Activated T-helper 1 cell treated with anti-CD3 and anti-CD28 coated beads, Interleukin-2, amount 50 U/mL, for 16 hours (primary cell): ENCODE measurements at places on chromosomes 5 and 9.

- no peak for DNase-seq
These were observed 12.4 kb downstream of the PCAT7 start for GRCh38 chr9:94567271-94567670.

DNA sequence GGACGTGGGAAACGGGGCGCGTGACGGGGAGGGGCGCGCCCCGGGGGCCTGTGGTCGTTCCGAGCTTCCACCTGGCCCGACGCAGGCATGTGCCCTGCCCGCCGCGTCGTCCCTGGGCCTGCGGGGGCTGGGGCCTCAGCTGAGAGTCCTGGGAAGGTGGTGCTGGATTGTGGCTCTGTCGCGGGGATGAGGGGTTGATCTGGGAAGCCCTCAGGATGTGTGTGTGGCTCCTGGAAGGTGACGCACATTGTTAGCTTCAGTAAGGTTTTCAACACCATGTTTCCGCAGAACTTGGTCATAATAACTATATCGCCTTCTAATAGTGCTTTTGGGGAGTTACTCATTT lies 589.1 kb downstream of the MTRR start:
- DNase-seq = no peak

DNA sequence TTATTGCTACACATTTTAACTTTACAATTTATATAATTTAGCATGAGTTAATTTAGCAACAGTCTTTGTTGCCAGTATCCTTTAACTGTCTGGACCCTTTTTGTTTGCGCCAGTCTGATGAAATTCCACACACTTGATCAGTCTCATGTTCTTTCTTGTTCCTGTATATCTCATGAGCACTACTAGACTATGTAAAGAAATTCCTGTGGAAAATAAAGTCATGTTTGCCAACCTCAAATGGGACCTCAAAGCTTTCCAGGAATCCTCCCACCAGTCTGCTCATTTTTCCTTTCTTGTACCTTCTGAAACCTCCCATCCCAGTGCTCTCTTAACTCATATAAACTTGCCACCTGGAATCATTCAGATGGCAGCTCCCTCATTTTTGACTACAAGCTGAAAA lies 8.0 kb downstream of the DMXL1 start:
- DNase-seq = no peak

GRCh38 chr9:27634879-27635278 lies 61.6 kb upstream of the C9orf72 start:
- no peak for DNase-seq

DNA sequence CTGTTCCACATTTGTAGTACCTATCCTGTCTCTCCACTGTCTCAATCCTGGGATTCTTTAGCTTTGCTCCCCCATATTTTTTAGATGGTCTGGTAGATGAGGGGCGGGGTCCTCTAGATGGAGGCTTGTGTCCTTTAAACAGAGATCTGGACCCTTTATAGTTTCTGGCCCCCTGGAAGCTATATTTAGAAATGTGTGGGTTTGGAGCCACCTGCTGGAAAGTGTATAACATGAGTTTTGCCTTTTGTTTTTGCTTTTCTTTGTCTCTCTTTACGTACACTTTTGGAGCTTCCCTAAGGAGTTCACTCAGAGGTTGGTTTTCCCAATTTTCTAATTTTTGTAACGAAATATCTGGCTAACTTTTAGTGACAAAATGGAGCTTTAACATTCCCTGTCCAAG lies 110.7 kb downstream of the CFAP95 start:
- DNase-seq = no peak

DNA sequence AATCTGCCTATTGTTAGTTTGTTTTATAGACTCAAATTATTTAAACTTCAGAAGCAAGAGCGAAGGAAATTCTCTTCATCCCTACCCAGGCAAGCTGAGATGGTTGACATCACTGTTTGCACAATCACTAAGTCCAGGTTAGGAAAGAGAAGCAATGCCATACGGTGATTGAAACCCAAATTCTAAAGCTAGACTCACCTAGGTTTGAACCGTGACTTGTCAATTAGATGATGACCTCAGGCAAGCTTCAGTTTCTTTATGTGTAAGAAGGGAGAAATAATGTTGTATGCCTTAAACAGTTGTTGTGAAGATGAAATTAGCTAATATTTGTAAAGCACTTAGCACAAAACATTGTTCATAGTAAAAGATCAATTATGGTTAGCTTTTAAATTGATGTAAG lies 96.5 kb upstream of the ANKRD55 start:
- no peak for DNase-seq

GRCh38 chr5:107543868-107544267 lies 126.9 kb downstream of the EFNA5 start:
- DNase-seq = no peak

DNA sequence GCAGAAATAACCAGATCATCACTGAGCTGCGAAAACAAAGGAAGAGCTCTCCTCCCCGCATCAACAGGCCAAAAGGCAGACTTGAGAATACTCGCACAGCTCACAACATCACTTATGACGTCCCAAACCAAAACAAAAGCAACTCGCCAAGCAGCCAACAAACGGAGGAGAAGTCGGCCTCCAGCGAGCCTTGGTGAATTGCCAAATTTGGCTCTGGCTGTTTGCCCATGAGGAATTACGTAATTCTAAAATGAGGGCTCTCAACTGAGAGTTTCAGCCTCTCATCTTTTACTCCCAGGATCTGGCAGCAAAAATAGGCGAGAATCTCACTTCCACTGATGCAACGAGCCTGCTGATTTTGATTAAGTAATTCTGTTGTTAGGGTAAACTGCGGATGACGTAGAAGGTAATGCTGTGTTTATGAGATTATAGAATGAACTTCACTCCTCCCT lies 51.7 kb upstream of the SEMA6A start:
- no peak for DNase-seq

DNA sequence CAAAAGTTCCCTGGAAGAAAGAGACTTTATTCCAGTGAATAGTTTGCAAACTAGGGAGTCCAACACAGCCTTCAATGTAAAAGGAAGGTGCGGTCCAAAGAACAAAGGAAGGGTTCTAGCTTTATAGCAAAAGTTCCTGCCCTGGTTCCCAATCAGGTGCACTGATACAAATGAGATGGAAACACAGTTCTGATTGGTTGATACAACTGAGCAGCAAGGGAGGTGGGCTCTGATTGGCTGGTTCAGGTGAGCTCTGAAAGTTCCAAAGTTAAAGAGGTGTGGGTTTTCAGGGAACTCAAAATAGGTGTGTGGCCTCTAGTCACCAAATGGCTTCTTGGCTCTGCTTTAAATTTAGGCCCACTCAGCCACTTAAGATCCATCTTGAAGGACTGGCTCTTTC lies 43.1 kb downstream of the P4HA2 start:
- no peak for DNase-seq

GRCh38 chr9:70678153-70678552 lies 263.7 kb upstream of the KLF9 start:
- no peak for DNase-seq

DNA sequence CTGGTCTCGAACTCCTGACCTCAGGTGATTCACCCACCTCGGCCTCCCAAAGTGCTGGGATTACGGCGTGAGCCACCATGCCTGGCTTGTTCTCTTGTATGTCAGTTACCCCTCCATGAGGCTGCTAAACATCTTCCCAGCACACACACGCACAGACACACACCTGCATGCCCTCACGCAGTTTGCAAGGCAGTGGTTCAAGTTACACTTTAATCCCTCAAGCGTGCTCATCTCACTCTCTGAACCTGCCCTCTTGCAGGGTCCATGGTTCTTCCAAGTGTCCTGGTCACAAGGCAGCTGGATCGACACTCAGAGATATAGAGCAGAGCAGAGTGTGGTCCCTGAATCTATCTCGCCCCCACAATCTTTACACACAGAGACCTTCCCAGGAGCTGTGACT lies 34.1 kb upstream of the RUFY1 start:
- DNase-seq = no peak

- DNase-seq = no peak
These were observed 61.0 kb downstream of the PRDM6 start for GRCh38 chr5:123150089-123150488.

GRCh38 chr5:33059081-33059480 lies 348.0 kb downstream of the NPR3 start:
- no peak for DNase-seq
